ENCODE measurements at places on chromosomes 7 and 10.

GRCh38 chr7:42964849-42965805 is 33.0 kb downstream of the MRPL32 start:
- DNase-seq: peak; percentile 13

DNA sequence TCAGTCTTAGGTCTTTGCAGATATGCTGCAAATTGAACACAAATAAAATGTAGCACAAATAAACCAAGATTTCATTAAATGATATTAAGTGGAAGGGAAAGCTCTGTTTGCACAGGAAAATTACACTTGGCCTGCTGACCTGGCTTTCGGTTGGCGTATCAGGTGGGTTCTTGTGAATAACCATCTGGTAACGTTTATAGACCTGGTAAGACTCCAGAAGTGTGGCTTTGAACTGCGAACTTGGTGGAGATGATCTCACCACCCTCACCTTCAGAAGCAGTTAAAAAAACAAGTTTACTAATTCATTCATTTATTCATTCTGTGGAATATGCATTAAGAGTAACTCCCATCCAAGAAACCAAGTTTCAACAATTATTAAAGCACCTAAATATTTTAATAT is 28.1 kb downstream of the ATE1 start:
- no peak for DNase-seq

DNA sequence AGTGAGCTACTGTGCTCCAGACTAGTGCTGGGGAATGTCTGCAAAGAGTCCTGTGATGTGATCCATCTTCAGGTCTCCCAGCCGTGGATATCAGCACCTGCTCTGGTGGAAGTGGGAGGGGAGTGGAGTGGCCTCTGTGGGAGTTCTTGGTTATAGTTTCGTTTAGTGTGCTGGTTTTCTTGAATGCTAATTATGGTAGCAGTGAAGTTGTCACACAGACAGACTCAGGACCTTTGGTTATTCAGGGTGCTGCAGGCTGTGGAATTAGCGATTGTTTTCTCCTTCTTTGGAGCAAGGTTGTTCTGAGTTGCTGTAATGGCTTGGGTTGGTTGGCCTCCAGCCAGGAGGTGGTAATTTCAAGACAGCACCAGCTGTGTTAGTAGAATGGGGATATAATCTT is 132.7 kb upstream of the HGF start:
- DNase-seq: no peak

- no peak for DNase-seq
These were observed 171.3 kb upstream of the BMPER start for GRCh38 chr7:33733870-33734650.

GRCh38 chr7:101436857-101437576 is 74.3 kb downstream of the COL26A1 start:
- no peak for DNase-seq

DNA sequence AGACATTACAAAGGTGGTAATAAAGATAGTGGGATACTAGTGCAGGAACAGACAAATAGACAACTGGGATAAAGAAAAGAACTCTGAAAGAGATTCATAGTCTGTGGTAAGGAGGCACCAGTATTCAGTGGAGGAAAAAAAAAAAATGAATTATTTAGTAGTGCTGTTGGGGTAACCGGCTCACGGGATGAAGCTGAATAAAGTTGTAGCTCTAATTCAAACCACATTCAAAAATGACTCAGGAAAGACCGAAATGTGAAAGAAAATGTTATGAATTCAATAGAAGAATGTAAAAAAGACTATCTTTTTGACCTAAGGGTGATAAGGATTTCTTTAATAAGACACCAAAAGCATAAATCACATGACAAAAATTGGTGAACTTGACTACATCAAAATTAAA is 83.1 kb upstream of the HABP2 start:
- no peak for DNase-seq

- no peak for DNase-seq
These were observed 370.5 kb downstream of the MDFIC start for GRCh38 chr7:115292381-115292780.

DNA sequence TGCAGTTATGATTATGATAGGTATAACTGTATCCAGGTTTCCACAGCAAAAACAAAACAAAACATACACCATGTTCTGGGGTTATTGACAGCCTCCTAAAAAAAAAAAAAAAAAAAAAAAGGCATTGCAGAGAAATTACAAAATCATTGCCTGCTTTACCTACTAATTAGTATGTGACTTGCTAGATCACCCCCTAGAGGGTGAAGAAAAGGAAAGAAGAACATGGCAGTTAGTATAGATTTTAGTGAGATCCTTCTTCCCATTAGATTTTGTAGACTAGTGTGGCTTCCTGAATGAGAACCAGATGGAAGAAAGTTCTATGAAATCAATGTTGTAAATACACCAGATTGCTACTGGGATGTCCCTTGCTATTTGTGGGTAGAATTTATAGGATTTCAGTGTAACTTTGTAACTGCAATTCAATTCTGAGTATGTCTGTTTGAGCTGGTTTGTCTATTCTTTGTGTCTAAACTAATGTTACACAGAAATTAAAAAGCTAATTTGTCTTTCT is 24.0 kb upstream of the AGBL3 start:
- DNase-seq: no peak

GRCh38 chr10:100518761-100519241 is 860 bp downstream of the SEC31B start:
- DNase-seq: peak; percentile 75

Measured in suppressor macrophage treated with lipopolysaccharide for 4 hours (primary cell).